Uterus (tissue), 4 donors: ENCODE measurements at places on chromosomes 7 and 10. TPM values are rescaled to one million over a fixed set of nuclear protein-coding genes. Genes with fewer than 3 reads are reported as not detected.

DNA sequence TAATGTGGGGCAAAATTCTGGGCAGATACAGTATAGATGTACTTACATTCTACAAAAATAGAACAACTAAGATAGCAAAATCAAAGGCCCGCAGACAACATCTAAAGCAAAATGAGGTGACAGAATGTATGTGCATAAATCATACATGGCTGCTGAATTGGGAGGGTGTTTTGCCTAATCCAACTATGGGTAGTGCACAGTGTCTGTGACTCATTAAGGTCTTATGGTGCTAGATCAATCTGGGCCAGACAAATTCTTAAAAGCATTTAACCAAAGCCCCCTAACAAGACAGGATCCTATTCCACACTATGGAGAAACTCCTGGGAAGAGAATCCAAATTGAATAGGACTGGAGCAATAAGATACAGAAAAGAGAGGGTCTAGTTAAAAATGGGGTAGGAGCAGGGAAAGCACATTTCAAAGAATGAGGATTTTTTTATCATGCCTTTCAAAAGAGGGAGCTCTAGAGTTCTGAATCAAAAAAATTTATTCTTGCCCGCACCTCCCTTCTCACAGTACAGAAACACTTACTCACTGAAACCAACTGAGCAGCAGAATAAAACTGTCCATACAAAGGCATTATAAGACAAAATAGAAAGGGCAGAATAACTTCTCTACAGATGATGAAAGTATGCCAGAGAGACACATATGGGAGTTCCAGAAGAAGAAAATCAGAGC lies 181.3 kb downstream of the RNLS start:
- DNase-seq: no peak

DNA sequence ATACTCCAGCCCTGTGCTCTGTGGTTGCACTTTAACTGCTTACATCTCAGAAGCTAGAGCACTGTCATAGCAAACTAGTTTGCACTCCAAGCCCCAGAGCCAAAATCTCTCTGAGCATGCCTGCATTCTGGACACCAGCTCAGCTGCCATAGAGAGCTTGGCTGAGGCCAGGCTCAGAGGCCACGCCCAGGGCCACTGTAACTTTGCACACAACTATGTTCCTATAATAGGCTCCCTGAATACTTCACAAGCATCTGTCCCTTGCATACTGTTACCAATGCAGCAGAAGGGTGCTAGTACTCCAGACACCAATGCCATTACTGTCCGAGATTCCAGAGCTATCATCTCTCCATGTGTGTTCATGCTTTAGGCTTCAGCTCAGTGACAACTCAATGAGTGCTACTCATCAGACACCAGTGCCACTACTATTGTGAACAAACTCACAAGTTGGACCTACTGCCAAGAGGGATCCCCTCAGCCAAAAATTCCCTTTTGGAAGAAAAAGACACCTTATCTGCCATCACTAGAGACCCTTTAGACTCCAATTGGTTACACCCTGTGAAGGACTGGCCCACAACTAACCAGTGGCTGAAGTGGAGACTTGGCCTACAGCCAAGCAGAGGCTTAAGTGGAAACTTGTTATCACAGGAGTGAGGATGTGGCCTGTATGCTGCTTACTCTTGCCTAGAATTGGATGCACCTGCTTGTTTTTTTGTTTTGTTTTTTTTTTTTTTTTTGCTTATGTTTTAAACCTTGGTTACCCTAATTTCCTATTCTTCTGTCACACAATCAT lies 211.6 kb upstream of the MAGI2 start:
- no peak for DNase-seq

- peak; percentile 22 for DNase-seq
These were observed at the start of gene SCRN1 for GRCh38 chr7:29989257-29989995. TSS of gene SCRN1 (minus strand) at chr7:29989801. CDS start at chr7:29969067, 20,734 bp downstream.

GRCh38 chr10:99555371-99555770 lies 22.6 kb downstream of the NKX2-3 start:
- DNase-seq: no peak

DNA sequence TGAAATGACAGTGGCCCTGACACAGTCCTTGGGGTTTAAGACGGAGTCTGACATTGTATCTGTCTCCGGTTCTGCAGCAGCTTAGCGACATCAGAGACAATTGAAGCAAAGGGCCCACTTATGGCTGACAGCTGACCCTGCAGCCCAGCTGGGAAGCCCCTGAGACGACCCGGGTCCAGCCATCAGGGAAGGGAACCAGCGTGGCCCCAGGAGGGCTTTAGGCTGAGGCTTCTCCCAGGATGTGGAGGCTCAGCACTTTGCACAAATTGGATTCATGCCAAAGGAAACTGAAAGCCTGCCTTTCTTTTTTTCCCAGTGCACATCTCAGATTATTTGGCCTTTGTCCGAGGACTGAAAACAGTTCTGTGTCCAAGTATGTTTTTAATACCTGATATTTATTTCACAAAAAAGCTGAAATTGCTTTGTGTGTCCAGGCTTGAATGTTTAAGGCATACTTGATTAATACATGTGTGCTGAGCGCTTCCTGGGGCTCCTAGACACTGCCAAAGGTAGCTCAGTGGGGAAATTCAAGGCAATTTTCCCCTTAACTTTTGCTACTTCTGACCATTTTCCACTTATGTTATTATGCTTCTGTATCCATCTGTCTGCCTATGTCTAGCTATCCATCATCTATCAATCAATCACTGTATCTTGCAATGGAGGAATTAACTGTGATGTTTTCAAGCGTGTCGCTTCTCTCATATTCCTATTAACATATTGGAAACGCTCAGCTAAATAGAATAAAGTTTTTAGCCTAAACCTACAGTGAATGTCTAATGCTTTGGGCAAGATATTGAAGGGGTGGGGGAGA lies 34.8 kb downstream of the KLF6 start:
- peak; percentile 42 for DNase-seq

DNA sequence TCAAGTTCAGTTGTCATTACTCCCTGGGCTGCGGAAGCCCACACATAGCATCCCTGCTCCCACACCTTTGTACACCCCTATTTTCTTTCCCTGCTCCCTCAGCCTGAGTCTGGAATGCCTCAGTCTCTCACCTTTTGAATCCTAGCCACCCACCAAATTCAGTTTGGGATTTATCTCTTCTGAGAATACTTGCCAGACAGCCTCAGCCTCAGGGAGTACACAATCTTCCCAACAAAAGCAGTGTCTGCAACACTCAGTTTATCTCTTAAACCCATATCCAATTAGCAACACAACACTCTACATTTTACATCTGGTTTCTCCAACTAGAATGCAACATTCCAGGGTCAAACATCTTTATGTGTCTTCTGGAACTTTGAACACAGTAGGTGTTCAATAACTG lies 190.2 kb downstream of the GPAM start:
- no peak for DNase-seq

The MRLN gene
- not detected for total RNA-seq
